ENCODE measurements at places on chromosomes 3 and 15. TPM values are rescaled to one million over a fixed set of nuclear protein-coding genes. Genes with fewer than 3 reads are reported as not detected.

The PLA2G4B gene
- 4.2 TPM for total RNA-seq

The ACKR4 gene
- not detected for total RNA-seq

The TMIE gene
- total RNA-seq = 0.90 TPM

The DPP8 gene
- total RNA-seq = 32.6 TPM

The ARPP21 gene
- total RNA-seq = not detected

The MUC20 gene
- 0.20 TPM for total RNA-seq

The GABRB3 gene
- total RNA-seq = 0.16 TPM

The SEMA5B gene
- not detected for total RNA-seq

The ZDHHC19 gene
- not detected for total RNA-seq

The AEN gene
- 55.2 TPM for total RNA-seq

The CACNA2D3 gene
- total RNA-seq = not detected

The SLC22A14 gene
- total RNA-seq = not detected

The RTP3 gene
- not detected for total RNA-seq

The ZPLD1 gene
- total RNA-seq = not detected

The GNB5 gene
- total RNA-seq = 16.8 TPM

The STIMATE gene
- 18.3 TPM for total RNA-seq

The AGBL1 gene
- not detected for total RNA-seq

The CORO2B gene
- not detected for total RNA-seq

The STRIT1 gene
- not detected for total RNA-seq

The ACP3 gene
- not detected for total RNA-seq

The SPATA12 gene
- not detected for total RNA-seq

Data from activated CD8-positive, alpha-beta T cell treated with anti-CD3 and anti-CD28 coated beads for 36 hours (primary cell).